Foreskin fibroblast (primary cell): ENCODE measurements at places on chromosomes 12 and 14.

DNA sequence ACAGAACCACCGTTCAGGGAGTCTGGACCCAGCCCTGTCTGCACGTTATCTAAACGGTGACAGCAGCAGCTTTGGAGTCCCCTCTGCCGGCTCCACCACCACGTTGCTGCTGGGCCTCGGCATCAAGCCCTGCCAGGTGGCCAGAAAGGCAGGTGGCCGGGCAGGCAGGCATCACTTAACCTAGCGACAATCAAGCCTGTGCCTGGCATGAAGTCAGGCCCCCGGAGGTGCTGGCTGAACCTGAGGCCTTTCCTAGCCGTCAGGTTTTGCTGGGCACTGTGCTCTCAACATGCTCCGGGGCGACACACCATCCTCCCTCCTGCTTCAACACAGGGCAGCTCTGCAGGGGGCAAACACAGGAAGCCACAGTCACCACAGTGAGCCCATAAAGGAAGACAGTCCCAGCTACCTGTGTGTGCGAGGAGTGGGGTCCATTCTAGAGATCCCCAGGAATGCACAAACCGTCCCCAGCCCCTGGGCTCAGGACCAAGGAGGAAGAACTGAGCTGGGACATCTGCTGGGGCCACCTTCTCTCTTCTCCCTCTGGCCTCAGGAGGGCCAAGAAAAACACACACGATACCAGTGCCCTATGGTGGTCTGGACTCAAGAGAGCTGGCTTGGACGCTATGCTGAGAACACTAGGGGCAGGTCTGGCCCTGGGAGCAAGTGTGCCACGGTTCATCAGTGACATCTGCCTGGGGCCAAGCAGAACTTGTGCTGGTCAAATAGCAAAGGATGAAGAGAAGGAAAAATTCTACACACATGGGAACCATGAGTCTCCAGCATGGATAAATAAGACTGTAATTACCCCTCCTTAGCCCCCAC, 44.7 kb downstream of the CCDC88C start:
- no peak for DNase-seq

- DNase-seq: no peak
Observed at GRCh38 chr12:23927907-23928306, 21.6 kb downstream of the SOX5 start.

GRCh38 chr12:67068204-67068731, 200.9 kb upstream of the CAND1 start:
- no peak for DNase-seq

- no peak for DNase-seq
Observed at GRCh38 chr14:56120091-56120691, 2.0 kb downstream of the PELI2 start.

DNA sequence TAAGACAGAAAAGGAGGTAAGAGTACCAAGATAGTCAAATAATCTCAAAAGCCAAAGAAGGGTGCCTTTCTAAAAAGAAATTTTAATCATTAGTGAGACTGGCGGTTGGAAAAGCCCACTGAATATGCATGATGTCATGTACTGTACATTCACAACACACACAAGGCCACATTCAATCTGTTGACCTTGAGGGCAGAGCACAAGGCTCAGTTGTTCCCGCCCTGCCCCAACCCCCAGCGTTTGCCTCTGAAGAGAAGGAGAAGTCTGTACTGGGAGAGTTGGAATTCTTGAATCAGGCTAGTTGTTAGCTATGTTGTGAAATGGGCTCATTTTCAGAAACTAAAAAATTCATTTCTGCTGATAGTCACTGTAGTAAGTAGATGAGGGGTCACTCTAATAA, 50.2 kb upstream of the NID2 start:
- DNase-seq: no peak

GRCh38 chr12:108315486-108316105, 23.5 kb downstream of the CMKLR1 start:
- DNase-seq: no peak

DNA sequence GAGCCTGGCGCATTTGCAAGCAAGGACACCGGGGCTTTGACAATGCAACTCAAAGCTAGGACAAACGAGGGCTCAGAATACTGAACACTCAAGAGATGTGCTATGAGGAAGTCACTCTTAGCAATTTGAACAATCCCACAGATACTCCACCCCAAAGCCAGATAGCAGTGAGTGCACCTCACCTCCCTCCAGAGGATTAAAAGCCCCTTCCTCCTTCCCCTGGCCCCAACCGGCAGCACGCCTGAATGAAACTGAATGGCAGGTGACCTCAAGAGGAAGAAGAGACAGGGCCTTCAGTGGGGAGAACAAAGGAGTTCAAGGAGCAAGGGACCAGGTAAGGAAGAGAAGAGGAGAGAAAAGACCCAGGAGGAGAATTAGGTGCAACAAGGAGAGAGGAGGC, 1.9 kb upstream of the KRT78 start:
- DNase-seq: no peak
